A673 (cell line): ENCODE measurements at places on chromosomes 5 and 9. TPM values are rescaled to one million over a fixed set of nuclear protein-coding genes. Genes with fewer than 3 reads are reported as not detected.

The PKD2L2 gene
- total RNA-seq, result not detected in 2 replicates

The ABLIM3 gene
- not detected in 2 replicates for total RNA-seq

The DNAH5 gene
- total RNA-seq, result 0.11 TPM in 1 of 2 replicates, not detected in the other

The TUT7 gene
- total RNA-seq, result 18.4 and 22.7 TPM in 2 replicates

The PCDHGC4 gene
- total RNA-seq, result 3.6 and 3.8 TPM in 2 replicates

The SEMA5A gene
- 0.17 and 0.20 TPM in 2 replicates for total RNA-seq

The CMYA5 gene
- total RNA-seq, result 0.41 and 0.52 TPM in 2 replicates

The ANKHD1 gene
- 167 and 169 TPM in 2 replicates for total RNA-seq
